IPS-NIHi11 (cell line): ENCODE measurements at places on chromosomes 4 and X.
A peak's percentile ranks its signal among the peaks of the same experiment; 100 is the strongest.

GRCh38 chr4:174520660-174521059 lies 1.6 kb downstream of the HPGD start:
- DNase-seq: no peak

GRCh38 chrX:40054793-40055192 lies 43.0 kb downstream of the BCOR start:
- DNase-seq: no peak

DNA sequence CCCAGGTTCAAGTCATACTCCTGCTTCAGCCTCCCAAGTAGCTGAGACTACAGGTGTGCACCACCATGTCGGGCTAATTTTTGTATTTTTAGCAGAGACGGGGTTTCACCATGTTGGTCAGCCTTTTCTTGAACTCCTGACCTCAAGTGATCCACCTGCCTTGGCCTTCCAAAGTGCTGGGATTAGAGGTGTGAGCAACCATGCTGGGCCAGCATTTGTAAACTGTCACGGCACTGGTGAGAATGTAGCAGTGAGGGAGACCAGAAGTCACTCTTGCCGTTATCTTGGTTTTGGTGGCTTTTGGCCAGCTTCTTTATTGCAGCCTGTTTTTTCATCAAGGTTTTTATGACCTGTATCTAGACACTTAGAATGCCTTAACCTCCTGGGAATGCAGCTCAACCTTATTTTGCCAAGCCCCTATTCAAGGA lies 22.4 kb downstream of the PCDH18 start:
- no peak for DNase-seq

DNA sequence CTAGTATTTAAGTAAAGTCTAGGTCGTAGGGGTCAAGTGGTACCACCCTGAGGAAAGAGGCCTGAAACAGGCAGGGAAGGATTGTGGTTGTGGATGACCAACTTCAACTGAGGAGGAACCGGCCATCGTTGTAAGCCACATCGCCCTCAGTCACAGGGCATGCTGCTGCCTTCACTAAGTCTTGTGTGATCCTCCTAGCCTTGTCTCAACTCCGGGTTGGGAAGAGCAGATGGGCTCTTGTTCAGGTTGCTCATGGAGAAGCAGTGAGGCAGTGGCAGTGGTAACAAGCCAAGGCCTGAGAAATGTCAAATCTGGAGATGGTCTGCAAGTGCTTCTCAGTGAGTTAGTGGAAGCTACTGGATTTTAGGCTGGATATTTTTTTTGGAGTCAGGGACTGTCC lies 22.8 kb upstream of the NKX3-2 start:
- DNase-seq: no peak

- no peak for DNase-seq
These were observed 2.0 kb upstream of the AP1S2 start for GRCh38 chrX:15856636-15857035.

DNA sequence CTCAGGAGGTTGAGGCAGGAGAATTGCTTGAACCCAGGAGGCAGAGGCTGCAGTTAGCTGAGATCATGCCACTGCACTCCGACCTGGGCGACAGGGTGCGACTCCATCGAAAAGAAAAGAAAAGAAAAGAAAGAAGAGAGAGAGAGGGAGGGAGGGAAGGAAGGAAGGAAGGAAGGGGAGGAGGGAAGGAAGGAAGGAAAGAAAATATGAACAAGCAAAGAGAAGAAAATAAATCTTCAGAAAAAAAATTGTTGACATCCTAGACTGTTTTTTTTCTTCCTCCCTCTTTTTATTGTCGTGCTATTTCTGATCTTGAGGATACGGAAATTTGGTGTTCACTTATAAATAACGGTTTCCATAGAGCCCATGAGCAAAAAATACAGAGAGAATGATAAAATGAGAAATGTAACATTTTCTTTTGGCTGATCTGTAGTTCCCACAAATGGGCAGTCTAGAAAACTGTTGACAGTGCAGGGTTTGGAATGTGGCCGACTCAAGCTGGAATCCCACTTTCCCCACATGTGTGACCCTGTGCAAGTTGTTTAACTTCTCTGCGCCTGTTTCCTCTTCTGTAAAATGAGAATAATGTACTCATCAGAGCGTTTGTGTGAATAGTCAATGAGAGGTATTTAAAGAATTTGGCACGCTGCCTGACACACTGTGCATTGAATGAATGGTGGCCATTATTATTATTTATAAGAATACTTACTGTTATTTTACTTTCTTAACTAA lies 19.4 kb downstream of the SORBS2 start:
- DNase-seq: peak; percentile 21

DNA sequence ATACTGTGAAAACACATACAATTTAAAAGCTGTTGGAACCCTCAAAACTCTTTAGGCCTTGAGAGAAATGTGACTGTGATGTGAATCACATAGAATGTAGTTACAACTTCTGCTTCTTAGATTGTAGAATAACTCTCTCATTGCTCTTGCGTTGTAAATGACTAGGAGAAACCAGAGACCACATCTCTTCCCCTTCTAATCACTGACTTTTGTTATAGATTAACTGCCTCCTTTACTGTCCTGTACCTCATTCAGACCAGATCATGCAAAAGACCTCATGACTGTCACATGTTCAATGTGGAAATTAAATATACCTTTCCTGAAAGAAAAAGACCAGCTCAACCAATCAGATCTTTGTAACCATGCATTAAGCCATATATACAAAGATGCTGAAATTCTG lies 43.2 kb upstream of the NEIL3 start:
- no peak for DNase-seq

DNA sequence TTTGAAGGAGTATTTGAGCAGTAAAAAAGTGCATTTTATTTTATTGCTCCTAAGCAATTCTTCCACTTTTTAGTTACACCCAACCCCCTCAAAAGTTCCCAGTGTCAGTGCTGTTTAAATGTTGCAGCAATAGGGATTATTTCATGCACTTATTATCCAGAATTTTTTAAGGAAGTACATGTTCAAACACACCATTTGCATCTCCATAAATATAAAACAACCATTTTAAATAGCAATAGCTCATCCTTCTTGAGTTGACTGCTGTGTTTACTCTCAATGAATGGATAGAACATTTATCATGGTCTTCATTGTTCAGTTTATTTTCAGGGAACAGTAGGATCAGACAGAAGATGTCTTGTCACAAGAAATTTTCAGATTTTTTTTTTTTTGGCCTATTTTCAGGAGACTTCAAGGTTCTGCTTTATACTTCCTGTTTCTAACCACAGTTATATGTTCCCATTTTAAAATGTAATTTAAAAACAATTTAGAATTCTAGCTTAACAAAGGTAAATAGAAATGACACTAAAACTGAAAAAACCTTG lies 171.9 kb downstream of the TMA16 start:
- no peak for DNase-seq

DNA sequence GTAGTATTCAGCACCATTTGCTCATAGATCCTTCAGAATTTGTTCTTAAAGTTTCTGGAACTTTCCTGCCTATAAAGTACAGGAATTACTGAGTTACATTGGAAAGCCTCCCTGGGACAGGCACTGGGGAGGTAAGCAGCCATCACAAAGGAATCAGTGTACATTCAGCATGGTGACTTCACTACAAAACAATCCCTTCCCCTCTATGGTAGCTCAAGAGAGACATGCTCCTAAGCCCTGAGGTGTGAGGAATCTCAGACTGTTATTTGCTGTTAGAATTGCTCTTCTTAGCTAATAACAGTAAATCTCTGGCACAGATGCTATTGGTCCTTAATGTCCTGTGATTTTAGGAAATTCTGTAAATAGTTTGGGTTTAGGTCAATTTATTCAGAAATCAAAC lies 1898.0 kb upstream of the PCDH7 start:
- DNase-seq: no peak

- no peak for DNase-seq
These were observed 48.1 kb upstream of the BCOR start for GRCh38 chrX:40145923-40146261.

DNA sequence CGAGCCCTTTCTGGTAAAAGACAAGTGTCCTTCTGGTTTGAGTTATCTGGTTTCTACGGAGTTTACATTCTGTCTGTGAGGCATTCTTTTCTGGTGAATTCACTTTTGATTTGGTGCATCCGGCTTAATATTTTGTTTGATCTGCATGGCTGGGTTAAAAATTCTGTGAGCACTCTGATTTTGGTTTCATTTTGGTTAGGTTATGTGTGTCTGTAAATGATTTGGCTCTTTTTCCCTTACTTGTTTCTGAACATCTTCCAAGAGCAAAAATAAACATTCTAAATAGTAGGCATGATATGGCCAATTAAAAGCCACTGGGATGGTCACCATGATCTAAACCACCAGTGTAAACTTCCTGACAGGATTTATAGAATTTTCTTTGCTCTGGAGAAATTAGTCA lies 85.7 kb upstream of the PTPN13 start:
- no peak for DNase-seq

DNA sequence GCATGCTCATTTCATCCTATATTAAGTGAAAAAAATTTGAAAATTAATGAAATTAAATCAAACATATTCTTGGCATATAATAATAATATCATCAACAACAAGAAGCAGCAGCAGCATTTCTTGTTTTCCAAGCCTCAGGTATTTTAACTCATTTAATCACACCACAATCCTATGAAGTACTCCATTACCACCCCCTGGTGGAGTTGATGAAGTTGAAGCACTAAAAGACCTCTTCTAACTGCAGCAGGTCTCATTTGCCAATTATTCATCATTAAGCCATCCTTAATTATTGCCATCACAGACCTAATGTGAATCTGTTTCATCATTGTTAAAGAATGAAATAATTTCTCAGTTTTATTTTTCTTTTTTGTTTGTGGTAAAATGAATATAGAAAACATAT lies 801.4 kb upstream of the GRID2 start:
- peak; percentile 33 for DNase-seq

DNA sequence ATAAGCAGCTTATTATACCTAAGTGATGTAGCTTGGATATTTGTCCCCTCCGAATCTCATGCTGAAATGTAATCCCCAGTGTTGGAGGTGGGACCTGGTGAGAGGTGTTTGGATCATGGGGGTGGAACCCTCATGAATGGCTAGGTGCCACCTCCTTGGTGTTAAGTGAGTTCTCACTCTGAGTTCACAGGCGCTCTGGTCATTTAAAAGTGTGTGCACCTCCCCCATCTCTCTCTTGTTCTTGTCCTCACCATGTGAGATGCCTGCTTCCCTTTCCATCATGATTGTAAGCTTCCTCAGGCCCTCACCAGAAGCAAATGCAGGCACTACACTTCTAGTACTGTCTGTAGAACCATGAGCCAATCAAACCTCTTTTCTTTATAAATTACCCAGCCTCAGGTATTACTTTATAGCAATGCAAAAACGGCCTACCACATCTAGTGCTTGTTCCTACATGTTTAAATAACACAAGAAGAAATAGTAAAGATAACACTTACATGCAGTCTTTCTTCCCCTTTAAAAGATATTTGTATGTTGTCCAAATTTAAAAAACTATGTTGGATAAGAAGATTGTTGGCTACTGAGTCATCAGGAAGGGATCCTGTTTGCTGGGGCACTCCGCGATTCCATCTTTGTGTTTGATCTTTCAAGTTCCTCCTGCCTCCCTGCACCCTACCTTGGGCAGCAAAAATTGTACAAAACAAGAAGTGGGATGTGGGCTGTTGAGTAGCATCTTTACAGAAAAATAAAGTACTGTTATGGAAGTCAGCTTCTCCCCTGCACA lies 29.7 kb downstream of the PPP1R2C start:
- no peak for DNase-seq

- no peak for DNase-seq
These were observed 18.4 kb downstream of the MAML3 start for GRCh38 chr4:140135529-140136088.

- DNase-seq: no peak
These were observed 13.7 kb downstream of the LINC00632 start for GRCh38 chrX:140723121-140723715.

GRCh38 chr4:31054295-31054694 lies 334.1 kb downstream of the PCDH7 start:
- no peak for DNase-seq

DNA sequence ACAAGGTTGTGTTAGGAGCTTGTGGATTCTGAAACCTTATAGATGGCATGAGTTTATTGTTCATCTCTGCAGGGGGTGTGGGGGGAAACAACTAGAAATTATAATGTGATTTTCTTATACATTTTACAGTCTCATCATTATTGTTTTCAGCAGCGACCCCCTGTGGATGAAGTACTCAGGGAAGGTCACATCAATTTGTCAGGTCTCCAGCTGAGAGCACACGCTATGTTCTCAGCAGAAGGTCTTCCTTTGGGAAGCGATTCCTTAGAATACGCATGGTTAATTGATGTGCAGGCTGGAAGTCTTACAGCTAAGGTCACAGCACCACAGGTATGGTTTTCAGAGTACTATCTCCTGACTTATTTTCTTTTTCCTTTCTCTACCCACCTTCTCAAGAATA lies 72.2 kb downstream of the BLTP1 start:
- peak; percentile 20 for DNase-seq

GRCh38 chrX:2242326-2242725 lies 258.4 kb downstream of the DHRSX start:
- DNase-seq: no peak

- DNase-seq: no peak
These were observed 53.4 kb upstream of the PITX2 start for GRCh38 chr4:110676241-110676640.

DNA sequence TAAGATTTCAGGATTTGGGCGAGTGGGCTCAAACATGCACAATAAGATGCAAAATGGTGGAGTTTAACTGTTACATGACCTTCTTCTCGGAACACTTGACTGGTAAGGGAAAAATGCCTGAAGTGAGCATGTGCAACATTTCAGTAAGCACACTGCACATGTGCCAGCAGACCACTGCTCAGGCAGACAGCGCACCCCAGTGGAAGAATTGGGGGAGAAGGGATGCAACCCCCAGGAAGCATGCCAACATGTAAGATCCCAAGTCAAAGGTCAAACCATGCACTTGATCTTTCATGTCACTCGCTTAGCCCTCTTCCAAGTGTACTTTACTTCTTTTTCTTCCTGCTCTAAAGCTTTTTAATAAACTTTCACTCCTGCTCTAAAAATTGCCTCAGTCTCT lies 256.3 kb downstream of the CENPC start:
- peak; percentile 27 for DNase-seq

GRCh38 chr4:150141756-150142155 lies 63.5 kb downstream of the DCLK2 start:
- no peak for DNase-seq

- no peak for DNase-seq
These were observed 14.9 kb downstream of the TAF7L start for GRCh38 chrX:101276238-101276637.

GRCh38 chrX:135890087-135890585 lies 3.1 kb downstream of the CT45A10 start:
- no peak for DNase-seq

DNA sequence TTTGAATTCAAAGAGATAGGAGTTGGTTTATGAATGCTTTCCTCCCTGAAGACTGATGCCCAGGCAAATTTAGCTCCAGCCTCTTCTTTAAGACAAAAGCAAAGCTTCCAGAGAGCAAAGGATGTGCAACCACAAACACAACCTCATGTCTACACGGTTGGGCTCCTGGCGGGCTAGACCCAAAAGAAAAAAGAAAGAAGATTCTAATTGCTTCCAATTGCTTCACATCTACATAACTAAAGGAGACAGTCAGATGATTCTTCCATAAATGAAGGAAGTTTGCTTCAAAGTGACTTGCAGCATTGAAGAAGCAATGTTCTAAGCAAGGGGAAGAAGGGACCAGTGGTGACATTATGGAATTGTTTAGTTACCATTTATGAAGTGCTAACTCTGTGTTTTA lies 1603.0 kb upstream of the TENM3 start:
- peak; percentile 14 for DNase-seq

GRCh38 chr4:5469861-5470260 lies 238.5 kb downstream of the EVC2 start:
- DNase-seq: no peak
